Endothelial cell of coronary artery (primary cell): ENCODE measurements at places on chromosomes 11 and 22. TPM values are rescaled to one million over a fixed set of nuclear protein-coding genes. Genes with fewer than 3 reads are reported as not detected.

Gene MRGPRX4
- not detected in 2 replicates for total RNA-seq

Gene NLRP6
- total RNA-seq, result not detected in 2 replicates

Gene SLC6A5
- not detected in 2 replicates for total RNA-seq

Gene APOL3
- total RNA-seq, result 31.8 and 54.5 TPM in 2 replicates

Gene CYP2D6
- total RNA-seq, result 0.18 and 0.19 TPM in 2 replicates

Gene SCGB1A1
- total RNA-seq, result not detected in 2 replicates

Gene LRRC32
- 20.5 and 78.2 TPM in 2 replicates for total RNA-seq

Gene TIGD3
- total RNA-seq, result 0.09 and 0.27 TPM in 2 replicates

Gene PATE4
- total RNA-seq, result not detected in 2 replicates

Gene KREMEN1
- 0.27 and 0.38 TPM in 2 replicates for total RNA-seq

Gene TENM4
- total RNA-seq, result under 0.01 TPM in 2 replicates

Gene VPREB1
- not detected in 2 replicates for total RNA-seq

Gene TSKU
- total RNA-seq, result 6.0 and 6.4 TPM in 2 replicates

Gene CCDC86
- 13.9 and 16.2 TPM in 2 replicates for total RNA-seq

Gene ZP1
- not detected in 2 replicates for total RNA-seq

Gene SCN4B
- 0.09 TPM in 2 replicates for total RNA-seq

Gene GDPD4
- not detected in 2 replicates for total RNA-seq

Gene NXPE2
- total RNA-seq, result 0.09 TPM in 1 of 2 replicates, not detected in the other

Gene NELL1
- total RNA-seq, result not detected in 2 replicates

Gene OR10D3
- not detected in 2 replicates for total RNA-seq

Gene PRODH
- total RNA-seq, result under 0.01 and 0.09 TPM in 2 replicates

Gene BDNF
- total RNA-seq, result 2.7 and 16.0 TPM in 2 replicates

Gene MAPK11
- 17.5 and 22.9 TPM in 2 replicates for total RNA-seq

Gene GUCY1A2
- total RNA-seq, result 0.56 and 0.99 TPM in 2 replicates

Gene ASRGL1
- 28.3 and 33.5 TPM in 2 replicates for total RNA-seq

Gene MS4A15
- not detected in 2 replicates for total RNA-seq

Gene IFTAP
- 37.5 and 39.7 TPM in 2 replicates for total RNA-seq

Gene FAM83F
- total RNA-seq, result under 0.01 TPM in 1 of 2 replicates, not detected in the other

Gene CAVIN3
- 39.6 and 119 TPM in 2 replicates for total RNA-seq

Gene B3GAT1
- total RNA-seq, result 0.09 TPM in 2 replicates

Gene GSTT2
- 0.38 TPM in 1 of 2 replicates, not detected in the other for total RNA-seq

Gene SLN
- 0.09 TPM in 1 of 2 replicates, not detected in the other for total RNA-seq

Gene CHRM1
- total RNA-seq, result not detected in 2 replicates

Gene MUC2
- total RNA-seq, result under 0.01 TPM in 1 of 2 replicates, not detected in the other

Gene DTX4
- 0.18 and 1.2 TPM in 2 replicates for total RNA-seq

Gene OR51B4
- not detected in 2 replicates for total RNA-seq

Gene SLC16A8
- 0.28 TPM in 1 of 2 replicates, not detected in the other for total RNA-seq

Gene HBG2
- 0.18 TPM in 1 of 2 replicates, not detected in the other for total RNA-seq

Gene TPST2
- 30.2 and 47.8 TPM in 2 replicates for total RNA-seq

Gene RAG2
- not detected in 2 replicates for total RNA-seq
